ENCODE measurements at places on chromosomes 13 and 19. TPM values are rescaled to one million over a fixed set of nuclear protein-coding genes. Genes with fewer than 3 reads are reported as not detected.
A peak's percentile ranks its signal among the peaks of the same experiment; 100 is the strongest.

ZNF540 gene
- 0.34 TPM for polyA plus RNA-seq

WDR87 gene
- polyA plus RNA-seq, result not detected

CDKN2D gene
- 8.9 TPM for polyA plus RNA-seq

GRCh38 chr13:46521921-46522747 is 30.8 kb upstream of the LRCH1 start:
- no peak for DNase-seq

DNA sequence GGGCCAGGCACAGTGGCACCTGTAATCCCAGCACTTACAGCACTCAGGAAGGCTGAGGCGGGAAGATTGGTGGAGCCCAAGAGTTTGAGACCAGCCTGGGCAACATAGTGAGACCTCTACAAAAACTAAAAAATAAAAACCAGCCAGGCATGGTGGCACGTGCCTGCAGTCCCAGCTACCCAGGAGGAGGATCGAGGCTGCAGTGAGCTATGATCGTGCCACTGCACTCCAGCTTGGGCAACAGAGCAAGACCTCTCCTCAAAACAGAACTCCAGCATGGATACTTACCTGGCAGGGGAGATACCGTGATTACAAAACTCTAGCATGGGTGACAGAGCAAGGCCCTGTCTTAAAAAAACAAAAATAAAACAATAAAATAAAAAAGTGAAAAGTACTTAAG is 95.3 kb downstream of the GJA3 start:
- DNase-seq, result no peak

RCBTB2 gene
- 3.7 TPM for polyA plus RNA-seq

DNA sequence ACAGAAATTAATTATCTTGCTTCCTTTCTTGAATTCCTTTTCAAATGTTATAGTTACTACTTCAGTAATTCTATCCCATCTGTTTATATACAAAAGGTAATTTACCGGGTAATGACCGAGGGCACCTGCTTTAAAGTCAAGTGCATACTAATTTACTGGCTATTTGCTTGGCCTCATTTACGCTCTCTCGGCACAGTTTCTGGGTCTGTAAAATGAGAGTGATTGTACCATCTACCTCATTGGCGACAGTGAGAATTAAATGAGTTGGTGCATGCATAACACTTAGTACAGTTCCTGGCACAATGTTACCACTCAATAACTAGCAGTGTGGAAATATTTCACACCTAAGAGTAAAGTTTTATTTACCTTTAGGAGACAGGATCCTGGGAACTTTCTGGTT is 111.6 kb downstream of the GGACT start:
- no peak for DNase-seq

DNA sequence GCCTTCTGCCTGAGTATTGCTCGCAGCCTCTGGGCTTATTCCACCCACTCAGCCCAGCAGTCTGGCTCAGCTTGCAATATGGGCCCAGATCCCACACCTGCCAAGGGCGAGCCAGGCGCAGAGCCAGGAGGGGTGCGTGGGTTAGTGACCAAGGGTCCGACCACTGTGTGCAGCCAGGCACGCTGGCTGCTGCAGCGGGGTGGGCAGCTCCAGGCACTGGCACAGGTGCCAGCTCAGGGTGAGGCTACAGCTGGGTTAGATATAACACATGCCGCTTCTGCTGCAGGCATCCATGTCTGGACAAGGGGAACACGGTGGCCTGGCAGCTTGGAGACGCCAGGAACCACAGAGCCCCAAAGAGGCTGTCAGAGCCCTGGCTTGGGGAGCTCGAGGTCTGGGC is 12.6 kb upstream of the URAD start:
- DNase-seq, result no peak

LILRA5 gene
- not detected for polyA plus RNA-seq

ZNF571 gene
- 0.84 TPM for polyA plus RNA-seq

MBD3L2 gene
- polyA plus RNA-seq, result not detected

DNA sequence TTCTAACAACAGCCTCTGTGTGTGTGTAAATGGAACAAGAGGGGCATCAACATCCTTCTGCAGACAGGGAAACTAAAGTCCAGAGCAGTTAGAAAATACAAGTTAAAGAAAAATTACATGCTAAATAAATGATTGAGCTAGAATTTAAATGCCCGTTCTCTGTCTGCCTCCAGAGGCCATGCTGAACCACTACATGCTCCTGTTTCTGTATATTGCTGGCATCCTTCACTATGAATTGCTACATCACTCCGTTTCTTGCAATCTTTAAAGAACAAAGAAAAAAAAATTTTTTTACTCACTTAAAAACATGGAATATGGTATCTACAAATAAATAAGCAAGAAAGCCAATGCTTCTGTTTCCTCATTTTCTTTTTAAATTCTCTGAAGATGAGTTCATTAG is 47.9 kb downstream of the DCT start:
- DNase-seq, result no peak

DNA sequence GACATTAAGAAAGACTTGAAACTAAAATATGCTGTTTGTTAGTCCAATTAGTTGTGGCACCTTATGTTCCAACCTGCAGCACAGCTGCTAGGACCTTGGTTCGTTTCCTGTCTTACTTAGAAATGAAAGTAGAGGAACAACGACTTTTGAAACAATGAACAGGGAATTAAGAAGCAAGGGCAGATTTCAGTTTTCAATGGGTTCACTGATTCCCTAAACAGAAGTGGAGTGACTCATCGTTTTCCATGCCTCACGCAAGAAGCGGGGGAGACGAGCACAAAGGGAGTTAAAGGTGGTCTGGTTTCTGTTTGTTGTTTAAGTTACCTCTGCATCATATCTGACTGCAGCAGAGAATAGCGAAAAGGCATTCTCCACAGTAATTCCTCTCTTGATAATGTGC is 44.8 kb downstream of the PHF11 start:
- no peak for DNase-seq

- DNase-seq, result peak; percentile 87
These were observed 2.8 kb upstream of the CIRBP start for GRCh38 chr19:1266129-1266915.

- DNase-seq, result no peak
These were observed 26.9 kb upstream of the RNF17 start for GRCh38 chr13:24737042-24737441.

RYR1 gene
- 0.06 TPM for polyA plus RNA-seq

DNA sequence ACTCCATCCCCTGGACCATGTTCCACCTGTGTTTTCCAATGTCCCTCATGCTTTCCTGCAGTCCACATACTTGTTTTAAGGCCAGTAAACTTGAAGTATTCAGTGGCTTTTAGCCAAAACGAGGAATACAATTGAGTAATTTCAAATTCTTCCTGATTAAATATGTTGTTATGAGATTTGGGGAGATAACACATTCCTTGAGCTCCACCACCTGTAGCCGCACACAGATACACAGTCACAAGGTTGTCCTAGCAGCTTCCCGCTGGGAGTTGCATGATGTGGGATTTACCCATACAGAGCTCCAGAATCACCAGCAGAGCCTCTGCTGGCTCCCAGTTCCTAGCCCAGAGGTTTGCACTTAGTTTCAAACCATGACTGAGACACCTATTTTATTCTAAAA is 53.6 kb upstream of the FRY start:
- peak; percentile 64 for DNase-seq

GRCh38 chr13:110250258-110250891 is 56.6 kb downstream of the COL4A1 start:
- DNase-seq, result peak; percentile 55

NUP58 gene
- polyA plus RNA-seq, result 37.2 TPM

DNA sequence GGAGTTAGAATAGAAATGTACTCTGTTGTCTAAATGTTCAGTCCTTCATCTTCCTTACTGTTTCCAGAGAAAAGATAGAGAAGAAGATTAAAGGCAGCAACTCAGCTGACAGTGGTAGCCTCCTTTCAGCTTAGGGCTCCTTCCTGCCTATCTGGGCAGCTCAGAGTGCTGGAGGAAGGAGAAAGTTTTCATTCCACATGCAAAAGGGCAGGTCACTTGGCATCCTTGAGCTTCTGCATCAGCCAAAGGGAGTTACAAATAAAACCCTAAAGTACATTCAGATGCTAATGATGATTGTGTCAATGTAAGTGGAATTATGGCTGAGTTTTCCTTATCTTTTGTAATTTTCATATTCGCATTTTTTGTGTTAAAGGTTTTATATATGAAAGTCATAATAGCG is 58.9 kb downstream of the ESD start:
- DNase-seq, result no peak

DNA sequence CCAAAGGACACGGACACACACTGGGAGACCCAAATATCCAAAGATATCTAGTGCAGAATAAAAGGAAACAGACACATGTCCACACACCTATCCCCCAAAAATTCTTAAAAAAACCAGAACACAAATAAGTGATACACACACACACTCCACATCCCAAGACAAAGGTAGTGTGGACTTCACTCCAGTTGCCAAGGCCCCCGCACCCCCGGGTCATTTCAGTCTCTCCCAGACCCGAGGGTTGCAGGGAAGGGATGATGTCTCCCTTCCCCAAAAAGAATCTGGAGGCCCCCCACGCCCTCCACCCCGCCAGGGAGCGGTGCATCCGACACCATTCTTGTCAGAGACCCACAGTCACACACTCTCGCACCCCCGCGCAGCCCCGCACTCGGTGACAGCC is 407 bp downstream of the DPF1 start:
- no peak for DNase-seq

DNA sequence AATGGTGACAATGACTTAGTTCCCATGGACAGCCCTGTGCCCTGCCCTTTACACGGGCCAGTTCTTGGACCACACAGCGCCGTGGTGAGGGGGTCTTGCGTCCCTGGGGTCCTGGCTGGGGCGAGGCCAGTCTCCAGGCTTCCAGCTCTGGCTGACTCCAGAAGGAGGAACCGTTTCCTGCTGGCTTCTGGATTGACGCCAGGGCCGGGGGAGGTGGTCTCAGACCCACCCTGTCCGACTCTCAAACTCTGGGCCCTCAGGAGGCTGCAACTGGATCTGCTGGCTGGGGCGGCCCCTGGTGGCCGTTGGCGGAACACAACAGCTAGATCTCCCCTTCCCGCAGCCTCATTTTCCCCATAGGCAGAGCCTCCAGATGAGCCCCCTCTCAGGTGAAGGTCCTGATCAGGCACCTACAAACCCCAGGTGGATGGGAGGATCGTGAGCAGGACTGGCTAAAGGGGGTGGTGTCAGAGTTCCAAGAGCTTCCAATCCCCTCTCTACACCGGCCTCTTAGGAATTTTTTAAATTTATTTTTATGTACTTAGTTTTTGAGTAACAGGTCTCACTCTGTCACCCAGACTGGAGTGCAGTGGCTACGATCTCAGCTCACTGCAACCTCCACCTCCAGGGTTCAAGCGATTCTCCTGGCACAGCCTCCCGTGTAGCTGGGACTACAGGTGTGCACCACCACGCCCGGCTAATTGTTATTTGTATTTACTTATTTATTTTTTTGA is 8.0 kb downstream of the CCDC194 start:
- DNase-seq, result no peak

ZGLP1 gene
- 1.1 TPM for polyA plus RNA-seq

DNA sequence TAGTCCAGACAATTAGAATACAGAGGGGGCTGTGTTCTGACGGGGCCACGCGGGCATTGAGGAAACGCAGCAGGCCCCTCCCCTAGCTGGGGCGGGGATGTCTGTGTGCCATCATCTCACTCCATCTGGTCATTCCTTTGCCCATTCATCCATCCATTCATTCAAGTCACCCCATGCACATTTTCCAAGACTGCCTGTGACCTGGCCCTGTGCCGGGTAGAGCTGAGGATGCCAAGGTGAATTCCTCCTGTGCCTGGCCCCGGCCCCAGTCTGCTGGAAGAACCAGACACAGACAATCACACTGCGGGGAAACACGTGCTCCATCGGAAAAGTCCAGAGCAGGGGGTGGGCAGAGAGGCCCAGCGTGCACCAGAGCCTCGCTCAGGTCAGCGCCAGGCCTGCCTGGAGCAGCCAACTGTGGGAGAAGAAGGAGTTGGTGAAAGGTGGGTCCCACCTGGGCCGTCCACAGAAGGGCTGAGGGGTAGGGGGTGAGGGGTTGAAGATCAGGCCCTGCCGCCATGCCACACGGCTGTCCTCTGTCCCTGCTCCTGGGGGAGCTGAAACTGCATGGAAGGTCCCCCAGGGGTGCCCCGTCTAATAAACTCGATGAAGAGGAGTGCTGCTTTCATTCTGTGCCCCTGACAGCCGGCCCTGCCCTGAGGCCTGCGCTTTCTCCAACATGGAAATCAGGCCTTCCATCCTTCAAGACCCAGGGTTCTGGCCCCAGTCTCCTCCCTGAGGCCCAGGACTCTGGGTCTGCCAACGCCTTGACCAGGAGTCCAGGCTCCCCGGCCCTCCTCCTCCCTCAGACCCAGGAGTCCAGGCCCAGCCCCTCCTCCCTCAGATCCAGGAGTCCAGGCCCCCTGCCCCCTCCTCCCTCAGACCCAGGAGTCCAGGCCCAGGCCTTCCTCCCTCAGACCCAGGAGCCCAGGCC is 1.6 kb upstream of the CACNG6 start:
- DNase-seq, result no peak

DNA sequence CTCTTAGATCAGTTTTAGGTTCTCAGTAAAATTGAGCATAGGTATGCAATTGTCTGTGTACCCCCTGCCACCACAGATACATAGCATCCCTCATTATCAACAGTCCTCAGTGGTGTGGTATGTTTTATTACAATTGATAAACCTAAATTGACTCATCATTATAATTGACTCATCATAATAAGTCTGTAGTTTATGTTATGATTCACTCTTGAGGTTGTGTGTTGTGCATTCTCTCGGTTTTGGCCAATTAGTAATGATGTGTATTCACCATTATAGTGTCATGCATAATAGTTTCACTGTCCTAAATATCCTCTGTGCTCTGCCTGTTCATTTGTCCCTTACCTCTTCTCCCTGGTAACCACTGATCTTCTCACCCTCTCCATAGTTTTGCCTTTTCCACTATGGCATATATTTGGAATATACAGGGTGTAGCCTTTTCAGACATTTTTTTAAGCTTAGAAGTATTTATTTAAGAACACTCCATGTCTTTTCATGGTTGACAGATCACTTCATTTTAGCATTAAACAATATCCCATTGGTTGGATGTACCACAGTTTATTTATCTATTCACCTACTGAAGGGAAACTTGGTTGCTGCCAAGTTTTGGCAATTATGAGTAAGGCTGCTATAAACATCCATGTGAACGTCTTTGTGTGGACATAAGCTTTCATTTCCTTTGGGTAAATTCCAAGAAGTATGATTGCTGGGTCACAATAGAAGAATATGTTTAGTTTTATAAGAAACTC is 1620.6 kb upstream of the MIR17HG start:
- DNase-seq, result peak; percentile 95

SIGLEC8 gene
- not detected for polyA plus RNA-seq

DNA sequence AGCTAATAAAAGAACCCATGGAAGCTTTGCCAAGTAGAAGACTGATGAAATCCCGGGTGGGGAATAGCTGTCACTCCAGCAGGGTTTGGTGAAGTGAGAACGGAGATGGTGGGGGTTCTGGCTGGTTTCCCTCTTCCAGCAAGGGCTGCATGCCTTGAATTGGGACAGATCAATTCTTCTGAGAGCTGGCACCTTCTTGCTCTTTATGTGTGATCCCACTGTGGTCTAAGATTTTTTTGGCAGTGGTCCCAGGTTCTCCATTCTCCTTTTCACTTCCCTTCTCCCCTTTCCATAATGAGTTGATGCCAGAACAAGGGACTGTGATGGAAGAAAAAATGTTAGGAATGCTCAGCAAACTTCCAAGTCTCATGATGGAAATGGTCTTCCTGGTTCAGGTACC is 50.0 kb downstream of the TNFSF11 start:
- no peak for DNase-seq

ZNF135 gene
- polyA plus RNA-seq, result 0.26 TPM

IL11 gene
- 1.2 TPM for polyA plus RNA-seq

- no peak for DNase-seq
These were observed 17.2 kb upstream of the DACT3 start for GRCh38 chr19:46678110-46678732.

GRCh38 chr13:110340812-110341444 is 33.8 kb downstream of the COL4A2 start:
- DNase-seq, result peak; percentile 53

- DNase-seq, result no peak
These were observed 83.4 kb downstream of the SOX1 start for GRCh38 chr13:112150352-112150751.

Data from mammary epithelial cell (primary cell).